ENCODE measurements at places on chromosomes 7 and 10.
A peak's percentile ranks its signal among the peaks of the same experiment; 100 is the strongest.

- no peak overlapping the region for H3K4me3 ChIP-seq
- no peaks in the 10 kb centered on the region for H3K27me3 ChIP-seq
- no peak overlapping the region for H3K27ac ChIP-seq
- H3K4me1 ChIP-seq: no peaks in the 10 kb centered on the region
- H3K36me3 ChIP-seq: no peaks in the 10 kb centered on the region
Measured at GRCh38 chr7:27602766-27603165, 59.9 kb downstream of the HIBADH start.

GRCh38 chr7:81769891-81770727 is at the start of gene HGF:
TSS of gene HGF (minus strand) at chr7:81770047. CDS start at chr7:81769971, 76 bp downstream.
- H3K27ac ChIP-seq: no peak within 1 kb of the TSS
- H3K36me3 ChIP-seq: no peaks in the 10 kb centered on the region
- no peaks in the 10 kb centered on the region for H3K27me3 ChIP-seq
- peak within 1 kb of the TSS; percentile 48 for H3K4me3 ChIP-seq

DNA sequence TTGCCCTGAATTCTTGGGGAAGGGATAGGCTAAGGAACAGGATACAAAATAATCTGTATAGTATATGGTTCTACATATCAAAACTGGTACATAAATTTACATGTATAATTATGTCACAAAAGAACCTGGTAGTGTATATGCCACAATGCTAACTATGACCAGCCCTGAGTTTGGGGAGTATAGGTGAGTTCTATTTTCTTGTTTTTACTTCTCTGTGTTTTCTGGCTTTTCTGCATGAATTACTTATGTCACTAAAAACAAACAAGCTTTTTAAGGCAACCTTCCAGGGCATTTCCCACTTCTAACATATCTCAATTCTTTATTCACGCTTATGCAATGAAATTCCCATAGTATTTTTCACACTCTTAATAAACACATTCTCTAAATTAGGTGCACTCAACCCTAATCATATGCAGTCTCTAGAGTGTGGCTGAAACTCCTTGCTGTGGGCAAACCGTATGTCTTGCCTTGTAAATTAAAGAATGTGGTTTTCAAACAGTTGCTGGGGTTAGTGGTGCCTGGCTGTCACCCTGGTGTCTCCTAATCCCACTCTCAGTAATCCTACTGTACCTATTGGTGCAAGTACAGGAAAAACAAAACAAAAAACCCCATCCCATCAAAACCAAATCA is 14.0 kb upstream of the INSIG1 start:
- DNase-seq: no peak
- H3K4me1 ChIP-seq: peaks cover 20% of the 10 kb centered on the region
- H3K27ac ChIP-seq: peak overlapping the region; percentile 35
- peaks cover 40% of the 10 kb centered on the region for H3K27me3 ChIP-seq
- H3K4me3 ChIP-seq: no peak overlapping the region

- H3K4me1 ChIP-seq: peaks cover 73% of the 10 kb centered on the region
- peak overlapping the region; percentile 77 for H3K27ac ChIP-seq
- H3K36me3 ChIP-seq: peaks cover 19% of the 10 kb centered on the region
- H3K27me3 ChIP-seq: no peaks in the 10 kb centered on the region
- no peak for DNase-seq
Measured at GRCh38 chr10:71771821-71772617, 1.3 kb downstream of the VSIR start.

GRCh38 chr7:79037001-79037400 is 416.5 kb downstream of the MAGI2 start:
- H3K36me3 ChIP-seq: no peaks in the 10 kb centered on the region
- no peak overlapping the region for H3K4me3 ChIP-seq
- no peak for DNase-seq

DNA sequence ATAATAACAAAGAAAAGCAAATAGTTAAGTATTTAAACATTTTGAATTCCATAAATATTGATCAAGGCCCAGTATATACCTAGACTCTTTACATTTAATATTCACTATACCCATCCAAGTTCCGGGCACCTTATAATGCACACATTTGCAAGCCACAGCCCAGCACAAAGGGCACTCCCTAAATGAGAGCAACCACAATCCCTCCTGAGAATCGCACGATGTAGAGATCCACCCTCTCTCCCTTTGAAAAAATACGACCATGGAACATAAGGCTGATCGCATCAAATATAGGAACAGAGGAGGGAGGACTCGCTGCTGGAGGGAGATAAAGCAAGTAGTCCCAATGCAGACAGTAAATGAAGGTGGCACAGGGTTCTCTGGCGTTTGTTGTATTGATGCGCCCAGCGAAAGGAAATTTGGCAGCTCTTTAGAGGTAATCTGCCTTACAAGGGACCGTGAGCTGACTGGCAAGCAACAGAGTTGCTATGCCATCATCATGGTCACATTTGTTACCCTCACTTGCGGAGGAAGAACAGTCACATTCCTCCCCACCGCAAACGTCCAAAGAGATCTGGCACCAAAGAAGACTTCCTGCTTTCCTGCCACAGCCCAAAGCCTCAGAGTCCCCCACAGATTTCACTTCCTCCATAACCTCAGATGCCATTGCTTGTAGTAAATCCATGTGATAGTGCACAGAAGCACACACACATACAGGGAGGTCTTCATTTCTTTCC is 16.1 kb upstream of the TAS2R40 start:
- peak overlapping the region; percentile 35 for H3K4me3 ChIP-seq
- peaks cover 12% of the 10 kb centered on the region for H3K4me1 ChIP-seq
- peaks cover 28% of the 10 kb centered on the region for H3K27me3 ChIP-seq
- no peaks in the 10 kb centered on the region for H3K36me3 ChIP-seq
- H3K27ac ChIP-seq: no peak overlapping the region

DNA sequence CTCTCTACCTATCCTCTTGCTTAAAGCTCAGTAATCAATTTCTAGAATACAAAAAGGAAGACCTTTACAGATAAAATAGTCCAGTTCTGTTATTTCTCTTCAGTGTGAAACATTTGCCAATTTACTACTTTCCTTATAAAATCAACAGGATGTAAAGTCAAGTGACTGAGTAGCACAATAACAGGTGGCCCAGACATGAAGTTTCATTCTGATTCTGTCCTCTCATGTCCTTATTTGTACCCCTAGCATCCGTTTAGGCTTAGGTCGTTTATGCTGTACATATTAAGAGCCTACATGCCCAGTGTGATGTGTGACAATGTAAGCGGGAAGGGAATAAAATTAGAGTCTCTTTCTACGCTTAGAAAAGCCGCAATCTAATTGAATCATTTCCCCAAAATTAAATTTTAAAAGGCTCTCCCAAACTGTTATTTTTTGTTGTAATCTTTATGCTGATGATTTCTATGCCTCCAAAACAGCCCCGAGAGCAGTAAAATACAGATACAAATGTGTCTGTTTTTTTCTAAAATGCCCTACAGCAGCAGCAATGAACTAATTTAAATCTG is 29.1 kb downstream of the EPC1 start:
- no peaks in the 10 kb centered on the region for H3K27me3 ChIP-seq
- H3K4me1 ChIP-seq: peaks cover 84% of the 10 kb centered on the region
- peak overlapping the region; percentile 56 for H3K4me3 ChIP-seq
- no peak for DNase-seq

DNA sequence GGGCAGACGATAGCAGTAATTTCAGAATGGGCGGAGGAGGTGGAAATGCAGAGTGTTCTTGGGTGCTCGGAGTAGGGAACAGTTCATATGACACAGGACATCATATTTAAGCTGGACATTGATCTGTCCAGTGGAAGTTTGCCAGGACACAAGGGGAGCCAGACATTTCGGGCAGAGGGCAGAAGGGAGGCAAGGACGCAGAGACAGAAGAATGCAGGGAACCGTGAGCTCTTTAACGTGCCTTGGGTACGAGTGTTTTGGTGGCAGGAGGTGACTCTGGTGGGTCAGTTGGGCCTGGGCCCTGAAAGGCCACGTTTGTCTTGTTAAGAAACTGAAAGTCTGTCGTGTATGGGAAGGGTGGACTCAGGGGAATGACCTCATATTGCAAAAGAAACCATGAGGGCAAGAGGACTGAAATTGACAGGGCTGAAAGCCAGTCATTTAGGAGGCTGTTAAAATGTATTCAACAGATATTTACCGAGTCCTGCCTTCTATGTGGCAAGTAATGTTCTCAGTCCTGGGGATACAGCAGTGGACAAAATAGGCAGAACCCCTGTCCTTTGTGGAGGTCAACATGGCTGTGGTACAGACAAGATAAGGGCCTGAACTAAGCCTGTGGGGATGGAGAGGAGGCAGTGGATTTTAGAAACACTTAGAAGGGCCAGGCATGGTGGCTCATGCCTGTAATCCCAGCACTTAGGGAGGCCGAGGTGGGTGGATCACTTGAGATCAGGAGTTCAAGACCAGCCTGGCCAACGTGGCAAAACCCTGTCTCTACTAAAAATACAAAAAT is 2.2 kb downstream of the OPTN start:
- peaks cover 17% of the 10 kb centered on the region for H3K36me3 ChIP-seq
- no peak for DNase-seq
- peaks cover 69% of the 10 kb centered on the region for H3K4me1 ChIP-seq

DNA sequence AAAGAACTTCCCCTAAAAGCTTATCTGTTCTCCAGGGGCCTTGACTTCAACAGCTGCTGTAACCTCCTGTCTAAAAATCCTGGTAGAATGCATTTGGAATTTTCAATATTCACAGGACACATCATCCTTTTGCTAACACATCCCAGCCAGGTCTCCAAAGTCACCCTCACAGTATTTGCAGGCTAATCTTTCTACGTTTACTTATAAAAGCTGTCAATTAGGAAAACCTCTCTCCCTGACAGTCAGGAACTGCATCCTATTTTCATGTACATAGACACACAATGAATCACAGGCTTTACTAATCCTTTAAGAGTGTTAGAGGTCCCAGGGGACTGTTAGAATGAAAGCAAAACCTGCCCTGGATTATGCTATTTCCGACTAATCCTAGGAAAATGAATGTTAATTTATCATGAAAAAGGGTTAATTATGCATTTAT is 102.2 kb downstream of the GFRA1 start:
- H3K36me3 ChIP-seq: no peaks in the 10 kb centered on the region
- H3K27ac ChIP-seq: no peak overlapping the region
- H3K4me1 ChIP-seq: no peaks in the 10 kb centered on the region
- no peak overlapping the region for H3K4me3 ChIP-seq
- no peak for DNase-seq
- H3K27me3 ChIP-seq: no peaks in the 10 kb centered on the region

- H3K27ac ChIP-seq: no peak overlapping the region
- H3K27me3 ChIP-seq: no peaks in the 10 kb centered on the region
- peaks cover 7% of the 10 kb centered on the region for H3K4me1 ChIP-seq
- peaks cover 3% of the 10 kb centered on the region for H3K36me3 ChIP-seq
- H3K4me3 ChIP-seq: no peak overlapping the region
Measured at GRCh38 chr10:121774813-121775212, 153.0 kb downstream of the ATE1 start.

DNA sequence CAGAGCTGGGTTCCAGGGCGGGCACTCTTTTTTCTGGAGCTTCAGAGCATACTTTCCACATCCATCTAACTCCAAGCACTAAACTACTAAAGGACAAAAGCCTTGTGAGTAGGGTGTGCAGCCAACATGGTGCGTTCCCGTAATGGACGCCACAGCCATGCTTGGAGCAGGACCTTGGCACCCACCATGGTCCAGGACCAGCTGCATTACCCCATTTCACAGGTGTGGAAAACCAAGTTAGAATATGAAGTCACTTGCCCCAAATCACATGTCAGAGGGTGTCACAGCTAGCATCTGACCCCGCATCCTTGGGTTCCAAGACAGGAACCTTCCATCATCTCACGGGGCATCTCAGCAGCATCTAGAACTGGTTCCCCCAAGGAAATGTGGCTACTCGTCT is 112.4 kb downstream of the SMURF1 start:
- H3K36me3 ChIP-seq: peaks cover 52% of the 10 kb centered on the region
- DNase-seq: no peak
- no peaks in the 10 kb centered on the region for H3K4me1 ChIP-seq
- H3K27ac ChIP-seq: no peak overlapping the region
- H3K4me3 ChIP-seq: no peak overlapping the region

DNA sequence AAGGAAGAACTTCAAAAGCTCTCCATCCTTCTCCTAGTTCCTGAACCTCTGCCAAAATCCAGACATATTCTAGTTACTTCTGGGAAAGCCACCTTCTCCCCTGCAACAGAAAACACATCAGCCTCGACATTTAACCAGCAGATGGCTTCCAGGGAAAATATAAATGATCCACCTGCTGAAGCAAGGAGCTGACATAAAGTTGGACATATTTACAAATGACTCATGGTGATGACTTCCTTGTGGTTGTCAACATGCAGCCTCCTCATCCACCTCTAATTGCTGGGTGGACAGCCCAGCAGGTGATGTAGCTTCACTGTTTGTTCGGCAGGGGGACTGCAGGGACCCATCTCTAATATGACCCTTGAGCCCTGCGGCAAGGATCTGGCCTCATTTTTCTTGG is 266.0 kb downstream of the C7orf25 start:
- no peak overlapping the region for H3K4me3 ChIP-seq
- H3K27ac ChIP-seq: no peak overlapping the region
- H3K4me1 ChIP-seq: no peaks in the 10 kb centered on the region
- H3K36me3 ChIP-seq: no peaks in the 10 kb centered on the region
- peaks cover 13% of the 10 kb centered on the region for H3K27me3 ChIP-seq

- H3K36me3 ChIP-seq: no peaks in the 10 kb centered on the region
- no peak overlapping the region for H3K27ac ChIP-seq
Measured at GRCh38 chr10:1274111-1274661, 218.0 kb downstream of the WDR37 start.

Data from central memory CD8-positive, alpha-beta T cell (primary cell).